ENCODE measurements at places on chromosomes 1 and 21.

DNA sequence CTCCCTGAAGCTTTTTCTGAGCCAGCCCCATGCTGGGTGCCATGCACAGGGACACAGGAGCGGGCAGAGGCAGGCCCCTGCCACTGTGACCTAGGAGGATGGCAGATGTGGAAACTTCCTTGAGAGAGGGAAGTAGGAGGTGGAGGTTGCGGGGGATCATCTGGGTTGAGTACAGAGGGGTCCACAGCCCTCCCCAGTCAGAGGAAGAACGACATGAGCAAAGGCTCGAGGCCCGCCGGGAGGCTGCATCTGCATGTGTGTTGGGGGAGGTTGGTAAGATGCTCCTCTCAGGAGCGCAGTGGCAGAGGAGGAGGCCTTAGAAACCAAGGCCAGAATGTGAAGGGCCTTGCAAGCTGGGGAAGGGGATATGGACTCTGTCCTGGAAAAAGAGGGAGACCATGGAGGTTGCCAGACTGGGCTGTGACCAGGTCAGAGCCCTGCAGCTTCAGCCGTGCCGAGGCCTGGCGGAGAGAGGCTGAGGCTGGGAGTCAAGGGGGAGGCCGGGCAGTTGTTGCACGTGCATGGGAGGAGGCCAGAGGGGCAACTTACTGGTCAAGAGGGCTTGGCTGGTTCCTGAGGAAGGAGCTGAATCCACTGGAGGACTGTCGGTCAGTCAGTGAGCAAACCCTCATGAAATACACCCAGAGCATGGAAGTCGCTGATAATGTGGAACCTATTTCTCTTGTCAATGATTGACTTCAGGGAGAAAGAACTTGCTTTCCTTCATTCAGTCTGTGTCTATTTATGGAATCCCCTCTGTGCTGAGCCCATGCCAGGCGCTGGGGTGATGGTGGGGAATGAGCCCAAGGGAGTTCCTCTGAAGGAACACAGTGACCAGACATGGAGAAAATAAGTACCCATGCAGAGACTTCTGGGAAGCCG, 31.7 kb downstream of the A3GALT2 start:
- DNase-seq, result no peak

DNA sequence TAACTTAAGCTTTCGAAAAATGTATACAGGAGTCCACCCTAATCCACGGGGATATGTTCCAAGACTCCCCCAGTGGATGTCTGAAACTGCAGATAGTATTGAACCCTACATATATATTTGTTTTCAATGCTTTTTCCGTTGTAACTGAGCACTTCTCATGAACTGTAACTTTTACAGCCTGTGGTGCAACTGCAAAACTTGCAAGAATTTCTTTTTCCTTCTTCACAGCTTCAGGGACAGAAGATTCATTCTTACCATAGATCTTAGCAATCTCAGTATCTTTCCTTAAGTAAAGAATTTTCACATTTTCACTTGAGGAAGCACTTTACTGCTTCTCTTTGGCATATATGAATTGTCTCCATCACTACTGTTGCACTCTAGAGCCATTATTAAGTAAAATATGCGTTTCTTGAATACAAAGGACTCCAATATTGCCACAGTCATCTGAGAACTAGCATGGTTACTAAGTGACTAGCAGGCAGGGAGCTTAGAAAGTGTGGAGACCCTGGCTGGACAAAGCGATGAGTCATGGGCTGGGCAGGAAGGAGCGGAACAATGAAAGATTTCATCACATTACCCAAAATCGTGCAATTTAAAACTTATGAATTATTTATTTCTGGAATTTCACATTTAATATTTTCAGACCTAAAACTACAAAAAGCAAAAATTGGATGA, 14.1 kb downstream of the DPYD start:
- DNase-seq, result no peak

DNA sequence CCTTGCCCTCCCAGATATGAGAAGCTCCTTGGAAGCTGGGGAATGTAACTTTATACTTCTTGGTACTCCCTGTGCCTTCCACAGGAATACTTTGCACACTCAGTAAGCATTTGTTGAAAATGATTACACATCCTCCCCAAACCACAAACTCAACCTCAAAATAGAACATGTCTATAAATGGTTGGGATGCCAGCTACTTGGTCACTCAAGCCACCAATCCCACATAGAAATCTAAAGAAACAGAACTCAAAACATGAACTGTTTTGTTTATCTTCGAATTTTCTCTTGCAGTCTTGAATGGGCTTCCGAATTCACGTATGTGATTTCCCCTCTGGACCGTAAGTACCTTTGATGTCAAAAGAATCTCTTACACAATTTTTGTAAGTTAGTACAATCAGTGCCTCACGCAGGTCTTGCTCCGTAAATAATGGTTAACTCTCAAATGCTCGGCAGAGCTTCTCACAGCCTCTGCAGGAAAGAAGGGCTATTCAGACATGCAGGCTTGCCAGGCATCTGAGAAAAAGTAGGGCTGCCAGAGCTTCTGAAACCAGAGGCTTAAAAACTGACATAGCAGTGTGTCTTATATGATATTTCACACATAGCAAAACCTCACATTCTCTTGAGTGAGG, 26.9 kb downstream of the SORT1 start:
- DNase-seq, result no peak

- DNase-seq, result no peak
Measured at GRCh38 chr1:178796013-178796412, 71.0 kb downstream of the RALGPS2 start.

GRCh38 chr21:29664615-29665014, 275.2 kb downstream of the GRIK1 start:
- no peak for DNase-seq

DNA sequence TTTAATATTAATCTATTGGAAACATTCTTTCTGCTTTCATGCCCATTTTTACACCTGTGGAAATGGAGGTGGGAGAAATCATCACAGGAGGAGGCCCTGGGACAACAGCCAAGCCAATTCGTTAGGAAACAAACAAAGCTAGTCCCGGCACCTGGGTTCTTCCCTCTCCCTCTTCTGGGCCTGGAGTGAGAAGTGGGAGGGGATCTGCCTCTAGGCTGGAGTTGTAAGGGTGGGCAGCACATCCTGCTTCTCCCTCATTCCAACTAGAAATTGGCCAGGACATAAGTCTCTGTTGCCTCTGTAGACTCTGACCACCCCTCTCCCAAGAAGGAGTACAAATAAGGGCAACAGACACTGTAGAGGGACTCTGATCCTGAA, 20.2 kb upstream of the ERO1B start:
- DNase-seq, result no peak

DNA sequence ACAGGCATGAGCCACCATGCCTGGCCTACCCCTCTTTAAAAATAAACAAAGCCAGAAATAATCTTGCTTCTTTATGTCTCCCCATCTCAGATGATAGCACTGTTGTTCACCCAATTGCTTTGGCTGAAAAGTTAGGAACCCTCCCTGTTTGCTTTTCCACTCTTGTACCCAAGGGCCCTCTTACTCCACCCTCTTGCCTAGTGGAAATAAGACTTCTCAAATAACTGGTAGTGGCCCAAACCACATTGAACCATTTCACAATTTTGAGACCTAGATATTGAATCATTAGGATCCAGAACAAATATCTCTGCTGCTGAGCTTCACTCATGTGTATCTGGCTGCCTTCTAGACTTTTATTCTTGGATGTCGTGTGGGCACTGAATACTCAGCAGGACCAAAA, 37.7 kb downstream of the RNF220 start:
- DNase-seq, result no peak

- DNase-seq, result no peak
Measured at GRCh38 chr1:48266576-48266975, 44.1 kb downstream of the SLC5A9 start.

GRCh38 chr1:18668046-18668445, 37.4 kb downstream of the PAX7 start:
- DNase-seq, result no peak

DNA sequence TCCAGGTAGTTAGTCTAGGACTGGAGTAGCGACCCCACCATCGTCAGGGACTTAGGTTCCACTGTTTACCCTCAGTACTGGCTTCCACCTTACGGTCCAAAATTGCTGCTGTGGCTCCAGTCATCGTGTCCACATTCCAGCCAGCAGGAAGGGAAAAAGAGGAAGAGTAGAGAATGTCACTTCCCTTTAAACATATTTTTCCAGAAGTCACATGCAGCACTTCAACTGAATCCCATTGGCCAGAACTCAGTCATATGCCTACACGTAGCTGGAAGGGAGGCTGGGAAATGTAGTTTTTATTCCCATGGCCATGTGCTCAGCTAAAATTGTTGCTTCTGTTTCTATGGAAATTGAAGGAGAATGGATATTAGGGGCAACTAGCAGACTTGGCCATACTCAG, 84.1 kb upstream of the SELENON start:
- DNase-seq, result no peak

DNA sequence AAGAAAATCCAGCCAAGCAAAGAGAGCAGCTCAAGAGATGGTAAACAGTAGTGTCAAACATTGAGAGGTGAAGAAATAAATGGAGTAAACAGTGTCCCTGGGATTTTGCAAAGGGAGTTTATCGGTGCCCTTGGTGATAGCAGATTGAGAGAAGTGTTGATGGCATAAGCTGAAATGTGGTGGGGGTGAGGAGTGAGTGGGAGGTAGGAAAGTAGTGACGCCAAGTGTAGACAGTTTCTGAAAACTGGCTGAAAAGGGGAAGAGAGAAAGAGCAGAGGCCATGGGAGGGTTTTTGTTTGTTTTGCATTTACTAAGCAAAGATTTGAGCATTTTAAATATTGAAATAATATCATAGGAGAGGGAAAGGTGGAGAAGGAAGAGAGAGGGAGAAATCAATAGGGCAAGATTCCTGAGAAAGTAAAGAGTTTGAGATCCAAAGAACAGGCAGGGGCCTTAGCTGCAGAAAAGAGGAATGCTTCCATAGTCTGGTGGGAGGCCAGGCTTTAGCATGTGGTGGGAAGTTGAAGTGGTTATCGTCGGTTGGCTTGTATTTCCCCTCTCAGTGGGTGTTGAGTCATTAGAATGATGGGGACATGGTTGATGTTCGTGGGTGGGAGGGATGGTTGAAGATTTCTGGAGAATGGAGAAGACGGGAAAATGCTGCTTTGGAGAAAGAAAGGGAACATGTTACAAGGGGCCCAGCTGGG, 26.8 kb upstream of the RASAL2 start:
- DNase-seq, result no peak

GRCh38 chr1:185487936-185488335, 170.9 kb upstream of the IVNS1ABP start:
- DNase-seq, result no peak

DNA sequence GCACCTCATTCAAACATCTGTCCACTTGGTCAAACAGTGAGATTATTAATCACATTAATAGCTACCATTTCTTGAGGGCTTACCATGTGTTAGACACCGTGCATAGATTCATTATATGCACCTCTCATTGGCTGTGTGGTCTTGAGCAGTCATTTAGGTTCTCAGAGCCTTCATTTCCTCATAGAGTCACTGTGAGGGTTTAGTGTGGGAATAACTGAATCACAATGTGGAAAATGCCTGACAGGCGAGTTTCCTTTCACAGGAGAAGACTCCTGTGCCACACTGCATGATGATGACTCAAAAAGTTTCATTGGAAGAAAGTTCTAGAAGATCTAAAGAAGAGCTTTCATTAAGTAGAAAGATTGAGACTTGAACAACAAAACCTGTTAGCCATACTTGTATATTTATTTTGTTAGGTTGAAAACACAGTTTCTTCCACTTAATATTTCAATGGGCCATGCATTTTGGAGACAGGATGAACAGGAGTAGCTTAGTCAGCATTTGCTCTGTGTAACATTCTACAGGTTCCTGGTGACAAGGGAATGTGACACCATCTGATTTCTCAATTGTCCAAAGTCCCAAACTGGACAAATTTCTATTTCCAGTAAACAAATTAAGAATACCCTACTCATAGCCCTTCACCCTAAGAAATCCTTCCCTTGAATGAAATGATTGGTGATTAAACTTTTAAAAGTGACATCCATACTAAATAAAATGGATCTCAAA, 45.7 kb downstream of the FYB2 start:
- DNase-seq, result no peak

- DNase-seq, result no peak
Measured at GRCh38 chr1:48794816-48795215, 18.1 kb upstream of the BEND5 start.

DNA sequence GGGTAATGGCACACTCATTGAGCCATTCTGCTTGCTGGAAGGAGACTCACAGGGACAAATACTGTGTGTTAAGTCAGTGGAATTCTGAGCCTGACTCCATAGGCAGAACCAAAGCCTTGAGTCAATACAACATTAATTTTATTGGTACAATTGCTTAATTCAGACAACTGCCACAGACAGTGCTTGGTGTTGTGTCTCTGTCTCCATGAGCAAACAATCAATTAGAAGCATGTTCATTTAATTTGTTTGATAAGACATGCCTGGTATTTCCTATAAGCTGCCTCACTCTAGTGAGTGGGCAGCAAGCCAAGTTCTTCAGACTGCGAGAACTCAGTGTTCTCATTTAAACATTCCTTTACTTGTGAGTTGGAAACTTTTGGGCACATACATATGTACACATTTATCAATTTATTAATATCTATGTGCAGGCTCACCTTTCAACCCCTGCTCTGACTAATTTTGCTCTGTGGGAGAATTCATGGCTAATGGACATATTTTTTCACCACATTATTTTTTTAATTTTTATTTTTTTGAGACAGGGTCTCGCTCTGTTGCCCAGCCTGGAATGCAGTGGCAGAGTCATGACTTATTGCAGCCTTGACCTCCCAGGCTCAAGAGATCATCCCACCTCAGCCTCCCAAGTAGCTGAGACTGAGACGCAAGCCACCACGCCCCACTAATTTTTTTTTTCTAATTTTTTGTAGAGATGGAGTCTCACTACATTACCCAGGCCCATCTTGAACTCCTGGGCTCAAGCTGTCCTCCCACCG, 4.5 kb upstream of the SRSF10 start:
- no peak for DNase-seq

DNA sequence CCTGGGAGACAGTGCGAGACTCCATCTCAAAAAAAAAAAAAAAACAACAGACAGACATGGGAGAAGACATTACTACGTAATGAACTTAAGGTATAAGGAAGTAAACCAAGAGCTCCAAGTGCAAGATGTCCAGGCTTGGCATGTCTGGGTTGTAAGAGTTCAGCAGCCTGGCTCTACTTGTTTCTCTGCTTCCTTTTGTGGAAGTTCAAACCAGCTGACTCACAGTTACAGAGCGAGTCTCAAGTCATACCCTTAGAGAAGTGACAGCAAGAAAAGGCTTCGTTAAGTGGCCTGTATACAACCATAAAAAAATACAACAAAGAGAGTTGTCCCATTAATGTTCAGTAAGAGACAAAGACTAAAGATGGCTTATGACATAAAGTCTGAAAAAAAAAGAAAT, 1.3 kb downstream of the RIT1 start:
- DNase-seq, result no peak

GRCh38 chr1:167057241-167057688, 32.9 kb downstream of the GPA33 start:
- no peak for DNase-seq

- no peak for DNase-seq
Measured at GRCh38 chr1:18564676-18565075, 66.0 kb upstream of the PAX7 start.

DNA sequence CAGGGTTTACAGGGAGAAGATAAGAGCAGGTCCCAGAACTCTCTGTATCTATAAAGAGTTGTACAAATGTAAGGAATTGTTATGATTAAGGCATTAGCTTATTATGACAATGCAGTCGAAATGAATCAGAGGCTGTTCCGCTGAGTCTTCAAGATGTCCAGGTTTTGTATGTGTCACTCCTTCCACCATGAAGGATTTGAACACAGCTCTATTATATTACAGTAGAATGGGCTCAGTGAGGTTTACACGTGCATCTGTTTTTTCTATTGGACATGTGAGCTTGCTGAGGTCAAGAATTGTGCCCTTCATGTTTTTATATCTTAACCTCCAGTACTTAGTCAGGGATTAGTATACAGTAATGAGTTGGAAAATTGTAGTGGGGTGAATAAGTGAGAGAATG, 86.3 kb downstream of the MPZL1 start:
- no peak for DNase-seq
